NCI-H524 (cell line): ENCODE measurements at places on chromosomes 16 and 17.

DNA sequence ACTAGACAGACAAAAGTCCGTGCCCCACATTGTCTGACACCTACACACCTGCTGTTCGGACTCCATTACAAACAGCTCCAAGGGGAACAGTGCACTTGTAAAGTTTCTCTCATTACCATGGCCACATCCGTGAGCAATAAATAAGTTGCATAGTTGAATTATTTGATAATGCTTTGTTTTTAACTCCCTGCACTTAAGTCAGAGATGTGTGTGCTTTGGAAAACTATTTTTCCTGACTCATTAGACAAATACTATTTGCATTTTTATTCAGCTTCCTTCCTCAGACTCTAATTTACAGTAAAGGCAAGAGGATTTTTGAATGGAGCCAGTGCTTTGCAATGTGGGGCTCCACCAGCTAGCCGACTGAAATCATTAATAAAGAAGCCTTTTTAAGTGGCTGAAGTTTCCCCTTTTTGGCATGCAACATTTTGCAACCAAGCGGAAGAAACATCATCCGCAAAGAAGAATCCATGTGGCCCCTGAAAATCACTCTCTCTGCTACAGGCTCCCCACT, 6.5 kb upstream of the CCL2 start:
- DNase-seq, result no peak

DNA sequence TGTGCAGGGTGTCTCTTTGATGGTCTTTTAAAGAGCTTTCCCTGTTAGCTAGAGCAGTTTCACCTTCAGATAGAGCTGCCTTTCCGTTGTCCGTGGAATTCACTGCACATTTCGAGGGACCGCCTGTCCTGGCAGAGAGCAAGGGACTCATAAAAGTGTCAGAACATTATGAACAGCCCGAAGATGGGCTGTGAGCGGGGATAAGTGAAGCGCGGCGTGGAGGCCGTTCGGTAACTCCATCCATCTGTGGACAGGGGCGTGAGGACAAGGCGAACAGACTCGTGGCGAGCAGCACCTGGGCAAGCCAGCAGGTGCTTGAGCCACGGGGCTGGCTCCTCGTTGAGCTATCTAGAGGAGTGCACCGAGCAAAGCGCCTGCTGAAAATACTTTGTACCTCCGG, 371.2 kb downstream of the MAF start:
- DNase-seq, result no peak

GRCh38 chr16:17302214-17302613, 168.5 kb downstream of the XYLT1 start:
- no peak for DNase-seq

DNA sequence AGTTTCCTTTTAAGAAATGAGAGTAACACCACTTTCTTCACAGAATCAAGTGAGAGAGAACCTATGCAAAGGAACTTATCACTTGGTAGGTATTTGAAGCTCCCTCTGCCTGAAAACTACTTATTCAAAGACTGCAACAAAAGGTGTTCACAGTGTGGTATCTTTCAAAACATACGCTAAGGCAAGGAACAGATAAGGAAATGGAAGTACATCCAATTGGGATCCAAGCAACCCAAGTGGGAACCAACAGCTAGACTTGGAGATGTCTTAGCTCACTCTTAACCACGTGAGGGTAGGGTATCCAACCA, 431 bp upstream of the PPM1E start:
- DNase-seq, result no peak

GRCh38 chr16:23823475-23824384, 12.1 kb upstream of the PRKCB start:
- no peak for DNase-seq

DNA sequence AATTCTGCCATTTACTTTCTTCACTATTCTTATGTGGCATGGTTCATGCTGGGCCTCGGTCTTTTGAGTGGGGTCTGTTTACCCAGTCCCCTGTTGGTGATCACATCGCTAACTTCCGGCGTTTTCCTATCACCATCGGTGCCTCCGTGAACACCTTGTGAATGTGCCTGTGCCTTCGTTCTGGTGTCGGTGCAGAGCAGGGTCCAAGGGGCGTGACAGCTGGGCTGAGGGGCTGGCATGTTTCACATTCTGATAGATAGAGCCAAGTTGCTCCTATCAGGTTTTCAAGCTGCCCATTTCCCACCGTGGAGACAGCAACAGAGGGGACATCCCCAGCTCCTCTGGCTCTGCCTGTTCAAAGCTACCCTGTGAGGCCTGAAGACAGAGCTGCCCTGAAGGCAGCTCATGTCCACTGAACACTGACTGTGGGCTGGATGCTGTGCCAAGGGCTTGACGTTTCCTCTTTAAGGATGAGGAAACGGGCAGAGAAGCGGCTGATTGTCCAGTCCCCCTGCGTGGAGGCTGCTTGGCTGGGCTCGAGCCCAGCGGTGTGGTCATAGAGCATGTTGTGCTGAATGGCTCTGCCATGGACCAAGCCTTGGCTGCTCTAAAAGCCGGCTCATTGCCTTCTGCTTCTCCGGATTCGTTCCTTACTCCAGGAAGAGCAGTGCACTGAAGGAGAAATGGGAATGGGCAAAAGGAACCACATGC, 17.0 kb downstream of the DHODH start:
- DNase-seq, result no peak

GRCh38 chr17:14061666-14062560, 7.4 kb upstream of the COX10 start:
- DNase-seq, result no peak

GRCh38 chr16:88800277-88800592, 3.4 kb upstream of the CDT1 start:
- no peak for DNase-seq

DNA sequence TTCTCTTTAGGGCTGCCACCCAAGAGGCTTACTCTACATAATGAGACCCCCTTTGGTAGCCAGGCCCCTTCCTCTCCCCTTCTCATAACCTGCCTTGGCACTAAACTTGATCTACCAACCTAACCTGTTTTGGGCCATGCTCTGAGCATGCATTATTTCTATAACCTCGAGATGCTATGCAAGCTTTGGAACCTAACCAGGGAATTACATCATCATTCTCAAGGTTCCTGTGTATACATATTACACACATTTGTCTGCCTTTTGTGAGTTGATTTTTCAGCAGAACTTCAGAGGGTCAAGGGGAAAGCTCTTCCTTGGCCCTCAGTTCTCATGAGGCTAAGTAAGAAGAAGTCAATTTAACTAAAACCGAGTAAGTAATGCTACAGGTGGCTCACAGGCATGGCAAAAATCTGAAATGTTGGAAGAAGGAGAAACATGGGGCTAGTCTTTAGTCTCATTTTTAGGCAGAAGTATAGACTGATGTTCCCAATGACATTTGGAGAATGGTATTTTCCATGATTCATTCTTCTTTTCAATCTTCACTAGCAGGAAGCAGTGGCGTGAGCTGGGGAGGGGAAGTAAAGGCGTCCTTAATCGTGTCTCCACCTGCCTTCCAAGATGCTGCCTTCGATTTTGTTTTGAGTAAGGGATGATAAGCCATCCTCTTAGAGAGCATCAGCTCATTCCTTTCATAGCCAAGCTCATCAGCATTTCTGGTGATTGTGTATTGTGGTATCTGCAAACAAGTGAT, 308.4 kb downstream of the ABCC12 start:
- no peak for DNase-seq

DNA sequence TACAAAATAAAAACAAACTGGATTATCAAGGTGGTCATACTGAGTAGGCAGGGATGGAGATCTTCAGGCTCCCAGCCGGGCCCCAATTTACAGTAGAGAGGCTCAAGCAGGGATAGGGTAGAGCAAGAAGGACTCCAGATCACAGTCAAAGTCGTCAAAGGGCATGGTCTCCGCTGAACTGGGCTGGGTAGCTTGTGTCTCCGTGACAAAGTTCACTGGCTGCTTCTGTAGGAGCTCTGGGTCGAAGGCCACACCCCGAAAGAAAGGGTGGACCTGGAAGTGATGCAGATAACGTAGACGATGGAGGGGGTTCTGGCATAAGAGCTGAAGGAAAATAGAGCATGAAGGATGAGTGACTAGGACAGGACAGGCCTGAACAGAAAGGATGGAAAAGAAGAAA, 3.6 kb downstream of the RSKR start:
- no peak for DNase-seq

GRCh38 chr16:56193951-56194726, 2.9 kb downstream of the GNAO1 start:
- DNase-seq, result peak; percentile 83

DNA sequence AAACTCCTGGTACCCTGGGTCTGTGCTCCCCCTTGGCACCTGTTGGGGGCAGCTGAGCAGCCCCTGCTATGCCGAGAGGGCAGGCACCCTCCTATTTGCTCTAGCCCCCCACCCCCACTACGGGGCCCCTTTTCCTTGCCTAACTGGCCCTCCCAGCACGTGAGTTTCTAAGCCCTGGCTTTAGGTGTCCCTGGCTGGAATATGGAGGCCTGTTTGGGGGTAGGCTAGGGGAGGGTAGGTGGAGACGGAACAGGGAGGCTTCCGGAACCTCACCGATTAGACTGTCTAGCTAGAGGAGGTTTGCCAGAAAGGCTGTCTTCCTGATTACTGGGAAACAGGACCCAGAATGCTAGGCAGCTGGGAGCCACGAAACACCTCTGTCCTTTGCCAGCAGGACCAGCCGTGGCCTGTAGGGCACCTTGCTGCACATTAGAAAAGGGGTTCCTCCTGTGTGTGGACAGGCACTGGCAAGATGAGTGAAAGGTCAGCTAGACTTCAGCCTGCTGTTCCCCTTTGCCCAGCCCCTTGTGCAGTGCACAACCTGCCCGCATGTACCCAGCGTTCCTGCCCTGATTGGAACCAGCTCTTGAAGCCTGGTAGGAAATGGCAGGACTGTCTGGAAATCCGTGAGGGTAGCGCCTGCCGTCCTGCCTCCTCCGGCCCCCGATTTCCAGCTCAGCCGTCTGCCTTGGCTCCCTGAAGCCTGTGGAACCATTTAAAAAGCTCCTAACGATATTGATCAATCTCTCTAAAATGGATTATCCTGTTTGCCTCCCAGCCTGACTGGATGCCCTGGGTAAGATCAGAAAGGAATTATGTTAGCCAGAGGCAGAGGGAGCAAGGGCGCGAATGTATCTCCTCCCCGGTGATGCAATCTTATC, 83.4 kb upstream of the GSE1 start:
- no peak for DNase-seq

DNA sequence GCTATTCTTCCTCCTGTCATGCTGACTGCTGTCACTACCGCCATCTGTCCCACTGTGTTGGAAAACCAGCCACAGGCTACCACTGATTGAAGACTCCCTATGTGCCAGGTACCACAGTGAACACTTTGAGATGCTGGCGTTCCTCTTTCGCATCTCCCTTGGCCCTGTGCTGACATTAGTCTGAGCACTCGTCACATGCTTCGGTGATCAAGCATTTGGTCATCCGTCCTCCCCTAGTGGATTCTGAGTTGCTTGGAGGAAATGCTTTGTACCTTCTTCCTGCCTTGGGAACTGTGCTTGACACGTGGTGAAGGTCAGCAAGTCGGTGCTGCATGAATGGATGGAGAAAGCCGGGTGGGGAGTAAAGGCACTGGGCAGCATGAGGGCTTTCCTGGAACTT, 260.1 kb downstream of the SNX29 start:
- no peak for DNase-seq

DNA sequence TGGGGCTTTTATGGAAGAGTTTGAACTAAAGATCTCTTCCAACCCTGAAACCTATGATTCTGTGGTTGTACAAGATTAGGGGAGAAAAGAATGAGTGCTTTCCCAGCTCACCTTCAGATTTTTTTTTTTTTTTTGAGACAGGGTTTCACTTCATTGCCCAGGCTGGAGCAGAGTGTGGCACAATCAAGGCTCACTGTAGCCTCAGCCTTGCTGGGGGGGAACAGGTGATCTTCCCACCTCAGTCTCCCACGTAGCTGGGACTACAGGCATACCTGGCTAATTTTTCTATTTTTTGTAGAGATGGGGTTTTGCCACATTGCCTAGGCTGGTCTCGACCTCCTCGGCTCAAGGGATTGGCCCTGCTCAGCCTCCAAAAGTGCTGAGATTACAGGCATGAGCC, 21.8 kb upstream of the ITGB3 start:
- no peak for DNase-seq

DNA sequence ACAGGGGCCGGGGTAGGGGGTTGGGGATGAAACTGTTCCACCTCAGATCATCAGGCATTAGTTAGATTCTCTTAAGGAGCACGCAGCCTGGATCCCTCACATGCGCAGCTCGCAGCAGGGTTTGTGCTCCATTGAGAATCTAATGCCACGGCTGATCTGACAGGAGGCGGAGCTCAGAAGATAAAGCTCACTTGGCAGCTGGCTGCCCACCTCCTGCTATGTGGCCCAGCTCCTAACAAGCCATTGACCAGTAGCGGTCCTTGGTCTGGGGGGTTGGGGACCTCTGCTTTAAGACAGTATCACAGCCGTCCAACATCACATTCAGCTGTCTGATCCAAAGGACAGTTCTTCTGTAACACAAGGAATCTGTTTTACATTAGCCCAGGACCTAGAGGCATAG, 62.5 kb downstream of the SLC39A11 start:
- peak; percentile 75 for DNase-seq

DNA sequence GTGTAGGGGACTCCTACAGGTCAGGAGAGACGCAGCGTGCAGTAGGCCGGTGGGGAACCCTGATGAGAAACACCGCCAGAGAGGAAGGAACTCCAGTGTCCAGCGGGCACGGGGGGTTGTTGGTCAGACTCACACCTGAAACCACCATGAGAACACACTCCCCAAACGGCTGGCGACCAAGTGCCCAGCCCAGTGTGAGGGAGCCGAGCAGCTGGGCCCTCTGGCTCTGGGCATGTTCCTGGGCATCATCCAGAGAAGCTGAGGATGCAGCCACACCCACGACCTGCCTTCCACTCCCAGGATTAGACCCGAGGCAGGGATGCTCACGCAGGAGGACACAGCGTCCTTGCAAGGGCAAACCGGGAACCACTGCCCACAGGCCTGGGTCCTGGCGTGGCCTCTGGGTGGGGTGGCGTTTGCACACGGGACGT, 108.3 kb upstream of the ZNF750 start:
- DNase-seq, result no peak

DNA sequence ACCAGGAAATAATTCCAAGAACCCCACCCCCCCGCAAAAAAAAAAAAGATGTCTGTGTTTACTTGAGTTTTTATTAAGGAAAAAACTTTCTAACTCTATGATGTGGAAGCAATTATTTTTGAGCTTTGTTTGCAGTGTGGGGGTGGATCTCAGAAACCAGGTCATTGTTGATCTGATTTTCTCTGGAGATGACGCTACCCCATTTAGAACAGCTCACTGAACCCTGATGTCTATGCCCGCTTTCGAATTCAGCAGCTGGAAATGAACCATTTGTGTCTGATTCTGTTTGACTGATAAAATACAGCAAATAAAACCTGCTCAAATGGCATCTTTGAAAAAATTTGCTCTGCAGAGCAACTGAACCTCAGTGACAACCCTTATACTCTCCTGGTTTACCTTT, 368.6 kb downstream of the GRIN2A start:
- DNase-seq, result no peak

DNA sequence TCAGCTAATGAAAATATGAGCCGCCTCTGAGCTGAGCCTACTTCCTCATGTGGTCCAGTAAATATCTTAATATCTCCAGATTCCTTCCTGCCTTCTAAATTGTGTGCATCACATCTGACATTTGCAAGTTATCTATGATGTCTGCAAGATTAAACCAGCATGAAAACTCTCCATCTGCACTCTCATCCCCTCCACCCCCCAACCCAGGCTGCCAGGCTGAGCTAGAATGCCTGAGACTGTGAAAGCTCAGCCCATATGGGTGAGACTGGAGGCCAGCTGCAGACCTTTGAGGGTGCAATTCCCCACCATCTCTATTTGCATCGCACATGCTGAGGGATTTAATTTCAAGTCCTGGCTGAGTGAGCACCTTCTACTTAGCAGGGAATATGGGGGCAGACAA, 82.8 kb downstream of the ASIC2 start:
- DNase-seq, result peak; percentile 84
